CD14-positive monocyte (primary cell): ENCODE measurements at places on chromosomes 12 and 14.

- DNase-seq = no peak
Observed at GRCh38 chr14:86989285-86989684, 1003.7 kb downstream of the GALC start.

DNA sequence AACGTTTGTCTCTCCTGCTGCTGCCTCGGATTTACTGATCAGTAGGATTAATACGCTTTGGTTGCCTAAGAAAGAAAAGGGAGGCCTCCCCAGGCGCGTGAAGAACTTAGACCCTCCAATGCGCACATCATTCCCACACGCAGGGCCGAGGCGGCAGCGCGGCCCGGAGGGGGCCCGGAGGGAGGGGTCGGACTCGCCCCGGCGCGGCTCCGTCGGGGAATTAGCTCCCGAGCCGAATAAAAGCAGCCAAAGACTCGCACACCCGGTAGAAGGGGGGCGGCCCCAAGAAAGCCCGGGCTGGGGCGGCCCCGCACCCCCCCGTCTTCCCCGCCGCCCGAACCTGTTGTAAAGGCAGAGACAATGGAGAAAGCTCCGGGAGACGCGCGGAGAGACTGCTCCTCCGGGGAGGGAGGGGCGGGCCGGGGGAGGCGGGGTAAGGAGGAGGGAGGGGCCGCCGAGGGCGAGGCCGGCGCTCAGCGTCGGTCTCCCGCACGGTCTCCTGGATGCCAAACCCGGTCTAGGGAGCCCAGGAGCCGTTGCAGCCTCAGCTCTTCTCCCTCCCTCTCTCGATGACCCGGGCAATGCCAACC lies at the start of gene NELL2:
Gene NELL2, minus strand, starts transcription at position 362 of the 590 bp plus-strand sequence. CDS start 446 bp downstream, outside the sequence.
- no peak for DNase-seq

- no peak for DNase-seq
Observed at GRCh38 chr12:97426492-97427116, 36.0 kb upstream of the RMST start.

GRCh38 chr12:18294889-18295288 lies 33.6 kb downstream of the PIK3C2G start:
- DNase-seq = no peak

GRCh38 chr14:62847168-62847567 lies 198.1 kb downstream of the KCNH5 start:
- DNase-seq = no peak

- no peak for DNase-seq
Observed at GRCh38 chr14:68589447-68590200, 203.2 kb downstream of the ZFP36L1 start.

DNA sequence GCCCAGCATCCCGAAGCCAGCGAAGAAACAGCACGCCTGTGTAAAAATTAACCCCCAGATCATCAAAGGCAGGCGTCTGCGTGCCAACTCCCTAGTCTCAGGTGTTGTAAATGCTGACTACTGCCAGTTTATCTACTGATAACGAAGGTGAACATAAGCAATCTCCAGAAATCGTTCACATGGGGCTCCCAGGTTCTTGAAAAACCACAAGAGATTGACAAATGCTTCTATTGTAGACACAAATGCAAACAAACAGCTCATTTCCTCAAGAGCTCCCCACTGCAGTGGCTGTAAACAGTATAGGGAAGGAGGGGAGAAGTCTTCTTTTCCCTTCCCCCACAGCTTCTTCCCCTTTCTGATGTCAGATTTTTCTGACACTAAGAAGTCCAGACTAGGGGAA lies 5.3 kb upstream of the PLEKHG3 start:
- peak; percentile 85 for DNase-seq

DNA sequence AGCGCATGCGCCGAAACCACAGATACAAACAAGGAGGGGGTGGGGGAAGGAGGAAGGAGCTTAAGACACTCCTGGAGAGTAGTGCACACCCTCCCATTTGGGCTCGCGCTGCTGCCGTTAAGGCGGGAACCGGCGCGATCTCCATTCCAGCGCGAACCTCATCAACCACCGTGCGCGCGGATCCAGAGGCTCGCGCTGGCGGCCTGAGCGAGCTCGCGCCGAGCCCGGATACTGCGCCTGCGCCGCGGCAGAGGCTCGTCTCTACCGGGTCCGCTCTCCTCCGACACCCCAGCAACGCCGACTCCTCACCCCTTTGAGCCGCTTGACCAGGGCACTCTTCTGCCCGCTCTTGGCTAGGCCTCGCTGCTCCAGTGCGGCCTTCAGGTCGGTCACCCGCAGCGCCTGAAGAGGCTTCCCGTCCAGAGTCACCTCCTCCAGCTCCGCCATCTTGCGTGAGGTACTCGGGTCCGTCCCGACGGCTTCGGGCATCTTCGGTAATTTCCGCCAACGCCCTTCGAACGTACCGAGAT lies at the start of gene ACIN1:
Gene ACIN1, minus strand, starts transcription at position 471 of the 530 bp plus-strand sequence. Its CDS starts 24 bp downstream, at position 447.
- DNase-seq = peak; percentile 55

DNA sequence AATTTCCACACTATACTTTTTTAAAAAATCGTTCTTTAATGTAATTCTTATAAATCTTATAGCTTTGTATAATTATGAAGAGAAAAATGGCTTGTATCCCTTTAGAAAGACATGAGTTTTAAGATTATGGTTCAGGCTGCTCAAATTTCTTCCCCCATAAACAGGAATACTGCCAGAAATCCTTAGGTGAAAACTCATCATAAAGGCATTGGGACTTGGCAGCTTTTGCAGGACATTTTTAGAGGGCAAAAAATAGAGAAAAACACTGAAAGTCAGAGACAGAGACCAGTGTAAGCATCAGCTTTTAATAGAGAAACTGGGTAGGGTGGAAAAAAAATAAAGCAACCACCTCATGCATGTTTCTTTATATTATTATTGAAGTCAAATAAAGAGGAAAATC lies 29.1 kb downstream of the LRRK2 start:
- no peak for DNase-seq
